H9 (cell line): ENCODE measurements at places on chromosomes 2 and 18.
A peak's percentile ranks its signal among the peaks of the same experiment; 100 is the strongest.

- H3K36me3 ChIP-seq: no peaks in the 10 kb centered on the region
- no peak overlapping the region for H3K4me3 ChIP-seq
- H3K27ac ChIP-seq: no peak overlapping the region
- H3K27me3 ChIP-seq: no peaks in the 10 kb centered on the region; the same call in 1 of the 2 replicates
- no peak for DNase-seq
These were observed 96.4 kb upstream of the FOSL2 start for GRCh38 chr2:28296243-28296642.

- H3K4me1 ChIP-seq: no peaks in the 10 kb centered on the region
- no peak for DNase-seq
- no peak overlapping the region for H3K4me3 ChIP-seq
- H3K27ac ChIP-seq: no peak overlapping the region
These were observed 164.1 kb downstream of the MBD5 start for GRCh38 chr2:148184976-148185375.

GRCh38 chr2:126399001-126399400, 257.0 kb upstream of the GYPC start:
- no peaks in the 10 kb centered on the region for H3K27me3 ChIP-seq
- H3K4me1 ChIP-seq: no peaks in the 10 kb centered on the region

DNA sequence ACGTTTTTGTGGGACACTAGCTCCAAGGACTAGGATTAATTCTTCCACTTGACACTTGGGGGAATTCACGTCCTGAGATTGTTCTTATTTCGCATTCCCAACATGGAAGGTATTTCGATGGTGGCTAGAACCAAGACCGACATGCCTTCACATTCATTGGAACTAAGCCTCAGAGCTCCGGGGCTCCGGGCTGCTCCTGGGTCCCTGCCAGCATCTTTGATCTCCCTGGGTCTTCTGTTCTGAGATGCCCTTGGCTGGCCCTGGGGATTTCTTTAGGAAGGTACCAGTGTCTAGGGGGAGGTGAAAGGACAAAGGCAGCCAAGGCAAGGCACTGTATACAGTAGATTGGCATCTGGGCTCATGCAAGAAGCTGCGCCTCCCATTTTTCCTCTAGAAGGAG, 76.8 kb downstream of the DYSF start:
- no peak overlapping the region for H3K27ac ChIP-seq
- H3K4me1 ChIP-seq: no peaks in the 10 kb centered on the region; the same call in 1 of the 2 replicates
- no peak for DNase-seq
- H3K36me3 ChIP-seq: no peaks in the 10 kb centered on the region

GRCh38 chr2:239316562-239317465, 84.0 kb downstream of the HDAC4 start:
- no peak overlapping the region for H3K4me3 ChIP-seq
- no peaks in the 10 kb centered on the region for H3K27me3 ChIP-seq
- no peaks in the 10 kb centered on the region for H3K4me1 ChIP-seq
- DNase-seq: peak; percentile 17
- no peak overlapping the region for H3K27ac ChIP-seq
- H3K36me3 ChIP-seq: peaks cover 23% of the 10 kb centered on the region

DNA sequence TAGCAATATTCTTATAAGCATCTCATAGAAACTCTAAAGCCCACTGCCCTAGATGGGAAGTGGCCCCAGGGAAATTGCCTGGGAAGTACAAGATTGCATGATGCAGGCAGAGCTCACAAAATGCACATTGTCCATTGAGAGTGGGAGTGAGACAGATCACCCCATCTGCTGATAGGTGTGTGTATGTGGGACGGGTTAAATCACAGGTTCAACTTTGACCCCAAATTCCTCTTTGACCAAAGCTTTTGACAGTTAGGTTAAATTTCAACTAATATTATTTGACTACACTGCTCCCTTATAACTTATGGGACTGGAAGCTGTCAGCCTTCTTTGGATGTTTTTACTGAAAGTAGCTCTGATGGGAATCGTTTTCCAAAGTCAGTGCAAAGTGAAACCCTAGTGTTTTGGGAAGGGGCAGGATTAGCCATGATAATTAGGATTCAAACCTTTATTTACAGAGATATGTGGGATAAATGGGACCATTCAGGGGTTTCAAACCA, 11.4 kb upstream of the FABP1 start:
- H3K4me1 ChIP-seq: no peaks in the 10 kb centered on the region
- H3K4me3 ChIP-seq: no peak overlapping the region
- H3K36me3 ChIP-seq: no peaks in the 10 kb centered on the region
- H3K27me3 ChIP-seq: no peaks in the 10 kb centered on the region
- no peak overlapping the region for H3K27ac ChIP-seq

DNA sequence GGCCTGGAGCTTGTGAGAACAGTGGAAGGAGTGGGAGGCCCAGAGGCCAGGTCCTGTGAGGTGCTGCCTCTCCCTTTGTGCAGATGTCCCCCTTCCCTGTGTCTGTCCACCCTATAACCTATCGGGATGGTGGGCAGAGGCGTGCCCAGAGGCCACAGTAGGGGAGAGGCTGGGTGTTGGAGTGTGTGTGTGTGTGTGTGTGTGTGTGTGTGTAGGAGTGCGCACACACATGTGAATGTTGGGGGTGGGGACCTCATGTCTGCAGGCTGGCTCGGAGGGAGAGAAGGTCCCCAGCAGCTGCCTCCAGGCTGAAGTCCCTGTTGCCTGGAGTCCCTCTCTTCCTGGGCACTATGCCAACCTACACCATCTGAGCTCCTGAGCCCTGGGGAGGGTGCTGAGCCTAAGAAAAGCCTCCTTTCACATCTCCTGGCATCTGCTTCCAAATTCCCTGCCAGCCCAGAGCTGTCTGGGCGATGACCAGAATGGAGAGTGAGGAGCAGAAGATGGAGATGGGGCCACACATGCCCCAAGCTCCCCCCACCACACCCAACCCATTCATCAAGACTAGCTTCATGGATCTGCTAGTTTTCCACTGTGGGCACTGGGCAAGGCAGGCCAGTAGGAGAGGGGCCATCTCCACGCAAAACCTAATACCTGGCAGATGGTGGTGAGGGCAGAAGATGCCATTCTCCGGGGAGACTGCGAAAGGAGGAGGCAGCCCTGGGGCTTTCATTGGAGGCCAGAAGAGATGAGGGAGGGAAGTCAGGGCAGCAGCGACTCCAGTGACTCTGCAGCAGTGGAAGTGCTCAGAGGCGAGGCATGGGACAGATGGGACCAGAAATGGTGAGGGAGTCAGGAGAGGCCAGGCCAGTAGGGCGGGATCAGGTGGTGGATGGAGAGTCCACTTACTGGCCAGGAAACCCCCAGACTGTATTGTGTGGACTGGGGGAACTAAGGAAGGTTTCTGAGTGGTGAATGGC, 20.3 kb downstream of the KCNK3 start:
- no peak overlapping the region for H3K27ac ChIP-seq
- H3K4me3 ChIP-seq: no peak overlapping the region
- no peaks in the 10 kb centered on the region for H3K36me3 ChIP-seq
- DNase-seq: no peak
- no peaks in the 10 kb centered on the region for H3K27me3 ChIP-seq

DNA sequence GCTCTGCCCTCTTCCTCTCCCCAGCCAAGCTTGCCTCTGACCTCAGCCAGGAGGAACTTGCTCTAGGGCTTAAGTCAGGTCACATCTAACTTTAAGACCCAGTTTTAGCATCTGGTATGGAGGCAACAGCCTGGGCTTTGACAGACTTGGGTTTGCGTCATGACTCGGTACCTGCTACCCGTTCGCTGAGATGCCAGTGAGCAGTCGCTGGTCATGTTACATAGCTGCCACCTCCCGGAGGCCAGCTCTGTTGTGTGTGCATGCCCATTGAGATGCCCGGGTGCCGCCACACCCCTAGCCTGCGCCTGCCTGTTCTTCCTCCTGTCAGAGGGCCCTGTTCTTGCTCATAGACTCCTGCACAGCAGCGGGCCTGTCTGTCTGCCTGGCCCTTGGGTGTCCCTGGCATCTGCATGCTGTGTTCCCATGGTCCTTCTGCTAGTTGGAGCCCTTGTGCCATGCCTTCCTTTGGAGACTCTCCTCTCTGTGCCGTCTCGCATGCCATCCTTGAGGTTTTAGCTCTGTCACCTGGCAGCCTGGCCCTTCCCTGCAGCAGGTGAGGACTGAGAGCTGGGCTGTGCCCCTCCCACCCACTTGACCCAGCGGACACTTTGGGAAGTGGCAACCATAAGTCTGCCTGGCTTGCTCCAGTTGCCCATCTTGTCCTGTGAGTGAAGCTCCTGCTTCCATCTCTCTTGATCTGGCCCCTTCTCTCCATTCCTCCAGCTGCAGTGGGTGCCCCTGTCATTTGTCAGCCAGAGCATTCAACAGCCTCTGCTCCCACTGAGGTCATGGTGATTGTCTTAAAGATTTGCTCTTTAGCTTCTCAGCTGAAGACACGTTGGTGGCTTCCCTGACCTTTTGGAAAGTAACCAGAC, 24.9 kb downstream of the ASAP2 start:
- H3K36me3 ChIP-seq: no peaks in the 10 kb centered on the region
- H3K4me1 ChIP-seq: no peaks in the 10 kb centered on the region; the same call in 1 of the 2 replicates
- H3K27ac ChIP-seq: no peak overlapping the region
- H3K4me3 ChIP-seq: no peak overlapping the region

DNA sequence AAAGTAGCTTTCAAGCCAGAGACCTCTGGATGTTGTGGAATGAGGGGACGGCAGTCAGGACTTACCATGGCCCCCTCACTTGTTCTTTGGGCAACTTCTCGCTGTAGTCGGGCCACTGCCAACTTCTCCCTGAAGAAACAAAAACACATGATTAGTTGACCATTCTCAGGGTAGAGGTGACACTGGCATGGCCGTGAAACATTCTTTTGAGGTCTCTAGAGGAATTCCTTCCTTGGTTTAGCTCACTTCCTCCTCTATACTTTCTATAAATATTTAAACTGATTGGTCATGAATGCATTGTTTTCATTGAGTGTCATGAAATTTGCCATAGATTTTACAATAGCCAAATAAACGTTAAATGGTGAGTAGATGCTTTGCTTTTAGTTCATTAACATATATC, 354.6 kb downstream of the NCKAP5 start:
- H3K27me3 ChIP-seq: no peaks in the 10 kb centered on the region
- no peak overlapping the region for H3K27ac ChIP-seq
- H3K4me1 ChIP-seq: no peaks in the 10 kb centered on the region
- H3K36me3 ChIP-seq: no peaks in the 10 kb centered on the region; the same call in 2 of the 3 replicates

GRCh38 chr2:144261966-144262365, 258.0 kb downstream of the ZEB2 start:
- no peak overlapping the region for H3K4me3 ChIP-seq
- no peak overlapping the region for H3K27ac ChIP-seq
- no peaks in the 10 kb centered on the region; the same call in 1 of the 2 replicates for H3K4me1 ChIP-seq
- H3K27me3 ChIP-seq: no peaks in the 10 kb centered on the region
- H3K36me3 ChIP-seq: peaks cover 7% of the 10 kb centered on the region

DNA sequence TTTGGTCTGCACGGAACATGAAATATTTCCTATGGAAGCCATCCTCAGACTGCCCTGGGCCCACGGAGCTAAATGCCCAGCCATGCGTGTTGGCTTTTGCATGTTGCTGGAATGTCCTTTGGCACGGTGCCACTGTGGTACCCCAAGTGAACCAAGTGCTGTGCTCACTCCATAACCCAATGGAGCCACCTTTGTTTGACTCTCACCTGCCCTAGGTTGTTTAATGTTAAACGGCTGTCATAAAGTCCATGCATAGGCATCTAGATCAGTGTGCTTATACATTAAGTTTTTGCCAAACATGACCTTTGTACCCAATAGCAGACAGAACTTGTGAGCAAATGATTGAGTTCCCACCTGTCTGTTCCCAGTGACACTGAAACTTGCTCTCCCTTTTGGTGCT, 59.9 kb upstream of the TMEM87B start:
- peaks cover 2% of the 10 kb centered on the region; the same call in 1 of the 2 replicates for H3K4me1 ChIP-seq
- H3K4me3 ChIP-seq: no peak overlapping the region
- H3K36me3 ChIP-seq: peaks cover 12% of the 10 kb centered on the region

DNA sequence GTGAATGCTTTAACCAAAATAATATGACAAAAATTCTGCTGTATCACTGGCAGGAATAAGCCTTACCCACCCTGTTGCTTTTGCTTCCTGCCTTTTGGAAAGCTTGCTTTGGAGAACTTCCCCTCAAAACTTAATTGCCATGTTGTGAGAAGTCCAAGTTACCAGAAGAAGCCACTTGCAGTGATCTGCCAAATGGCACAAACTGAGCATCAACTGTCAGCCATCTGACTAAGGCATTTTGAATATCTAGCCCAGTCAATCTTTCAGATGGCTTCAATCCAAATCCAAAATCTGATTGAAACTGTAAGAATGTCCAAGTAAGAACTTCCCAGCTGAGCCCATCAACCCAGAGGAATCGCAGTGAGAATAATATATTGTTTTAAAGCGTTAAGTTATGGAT, 216.5 kb upstream of the ZC3H15 start:
- H3K27me3 ChIP-seq: no peaks in the 10 kb centered on the region
- DNase-seq: no peak
- H3K27ac ChIP-seq: no peak overlapping the region
- H3K4me3 ChIP-seq: no peak overlapping the region
- H3K36me3 ChIP-seq: peaks cover 14% of the 10 kb centered on the region

- no peak for DNase-seq
- H3K27ac ChIP-seq: no peak overlapping the region
- no peak overlapping the region for H3K4me3 ChIP-seq
These were observed 147.6 kb downstream of the CLIP4 start for GRCh38 chr2:29262681-29263260.

DNA sequence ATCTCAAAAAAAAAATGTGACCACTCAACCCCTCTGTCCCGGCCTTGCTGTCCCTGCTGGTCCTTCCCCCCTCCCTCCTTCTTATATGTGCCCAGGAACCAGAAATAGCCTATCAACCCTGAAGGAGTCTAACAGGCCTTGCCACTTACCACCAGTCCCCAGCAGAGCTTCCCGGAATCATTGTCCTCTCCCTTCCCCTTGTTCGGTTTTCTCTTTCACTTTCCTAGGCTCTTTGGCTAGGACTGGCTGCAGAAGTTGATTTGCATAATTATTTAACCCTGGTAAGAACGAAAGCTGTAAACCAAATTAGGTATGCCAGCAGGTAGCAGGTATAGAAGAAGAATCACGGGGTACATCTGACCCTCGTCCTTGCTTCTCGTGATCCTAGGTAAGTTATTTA, 72.6 kb upstream of the ZNF532 start:
- peaks cover 11% of the 10 kb centered on the region for H3K4me1 ChIP-seq
- DNase-seq: no peak
- H3K4me3 ChIP-seq: no peak overlapping the region
- no peaks in the 10 kb centered on the region for H3K27me3 ChIP-seq

GRCh38 chr2:130381619-130382018, 25.8 kb downstream of the PTPN18 start:
- no peak for DNase-seq
- H3K36me3 ChIP-seq: no peaks in the 10 kb centered on the region
- no peaks in the 10 kb centered on the region for H3K4me1 ChIP-seq

- no peaks in the 10 kb centered on the region for H3K4me1 ChIP-seq
- DNase-seq: no peak
- H3K36me3 ChIP-seq: peaks cover 11% of the 10 kb centered on the region
- no peaks in the 10 kb centered on the region for H3K27me3 ChIP-seq
These were observed 498.6 kb downstream of the EPHA4 start for GRCh38 chr2:221073326-221074049.
